ENCODE measurements at places on chromosomes 2 and 18.

- peak; percentile 88 for DNase-seq
These were observed 407.8 kb upstream of the CDH2 start for GRCh38 chr18:28584731-28585130.

DNA sequence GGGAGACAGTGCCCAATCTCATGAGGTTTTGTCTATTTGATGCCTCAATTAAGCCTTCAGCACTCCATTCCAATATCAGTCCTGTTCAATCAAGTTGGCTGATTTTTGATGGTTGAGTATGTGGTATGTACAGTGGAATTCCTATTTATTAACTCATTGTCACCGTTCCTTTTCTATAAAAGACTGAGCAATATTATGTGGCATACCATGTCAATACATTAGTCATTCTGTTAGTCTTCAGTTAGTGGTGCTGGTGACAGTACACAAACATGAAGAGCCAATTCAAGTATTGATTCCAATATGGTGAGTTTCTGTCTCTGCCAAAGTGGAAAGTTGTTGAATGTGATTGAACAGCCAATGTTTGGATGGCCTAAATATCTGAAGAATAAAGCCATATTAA is 1343.9 kb downstream of the SUCLG1 start:
- DNase-seq = no peak

GRCh38 chr2:108129636-108130035 is 110.1 kb upstream of the SULT1C3 start:
- no peak for DNase-seq

DNA sequence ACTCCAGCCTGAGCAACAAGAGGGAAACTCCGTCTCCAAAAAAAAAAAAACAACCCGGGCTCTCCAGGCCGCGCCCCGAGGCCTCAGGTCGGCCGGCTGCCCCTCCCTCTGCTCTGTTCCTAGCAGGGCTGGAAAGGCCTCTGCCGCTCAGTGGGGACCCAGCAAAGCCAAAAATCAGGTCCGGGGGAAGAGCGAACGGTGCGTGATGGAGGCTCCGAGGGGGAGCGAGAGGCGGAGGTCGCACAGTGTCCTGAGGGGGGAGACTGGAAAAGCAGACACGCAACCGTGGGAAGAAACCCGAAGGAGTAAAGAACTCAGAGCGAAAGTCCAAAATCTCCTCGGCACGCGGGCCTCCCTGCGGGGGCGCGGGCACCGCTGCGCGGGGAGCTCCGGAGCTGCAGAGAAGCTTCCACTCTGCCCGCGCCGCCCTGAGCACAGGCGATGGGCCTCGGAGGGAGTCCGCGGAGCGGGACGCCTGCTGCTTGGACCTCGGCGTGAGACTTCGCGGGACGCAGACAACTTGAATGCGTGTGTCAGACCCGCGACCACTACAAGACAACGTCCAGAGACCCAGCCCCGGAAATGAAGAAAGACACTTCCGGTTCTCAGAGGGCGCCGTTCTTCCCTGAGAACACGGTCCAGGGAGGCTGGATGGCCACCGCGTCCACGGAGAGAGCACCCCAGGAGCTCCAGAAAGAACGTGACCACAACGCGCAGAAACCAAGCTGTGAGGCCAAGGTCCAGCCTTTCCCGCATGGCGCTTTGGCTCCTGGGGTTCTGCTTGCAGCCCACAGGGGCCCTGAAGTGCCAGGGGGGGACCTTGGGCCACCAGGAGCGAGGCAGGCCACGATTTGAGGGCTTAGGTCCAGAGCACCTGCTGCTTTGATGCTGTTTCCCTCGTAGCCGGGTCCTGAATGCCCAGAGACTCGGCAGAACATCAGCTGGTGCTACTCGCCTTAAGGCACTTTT is 219.8 kb downstream of the DPP10 start:
- DNase-seq = peak; percentile 71

GRCh38 chr2:113173542-113174375 is at the start of gene PSD4:
PSD4 (plus strand) TSS chr2:113173971; CDS start chr2:113182457, 8,486 bp downstream.
- DNase-seq = peak; percentile 50

DNA sequence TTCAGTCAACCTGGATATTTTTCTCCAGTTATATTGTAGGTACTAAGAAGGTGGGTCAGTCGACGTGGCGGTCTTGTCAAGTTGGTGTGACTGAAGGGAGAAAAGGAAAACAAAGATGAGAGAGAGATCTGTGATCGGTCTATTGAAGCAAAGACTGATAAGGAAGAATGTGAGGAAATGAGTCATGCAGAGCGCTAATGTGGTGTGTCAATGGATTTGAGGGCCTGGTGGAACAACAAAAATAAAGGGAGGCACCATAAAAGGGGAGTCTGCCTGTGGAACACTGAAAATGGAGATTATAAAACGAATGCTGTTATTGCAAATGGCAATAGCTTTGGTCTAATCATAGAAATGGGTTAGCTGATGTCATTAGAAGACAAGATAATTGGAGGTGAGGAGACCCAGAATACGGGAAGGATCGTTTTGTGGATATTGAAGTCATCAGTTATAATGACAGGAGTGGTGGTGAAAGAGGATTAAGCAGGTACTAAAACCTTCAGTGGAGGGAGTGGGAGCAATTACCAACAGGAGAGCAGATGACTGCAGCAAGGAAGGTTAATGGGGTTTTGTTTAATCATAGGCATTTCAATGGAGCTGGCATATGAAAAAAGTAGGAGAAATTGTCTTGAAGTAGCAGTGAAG is 599.1 kb upstream of the FSHR start:
- peak; percentile 71 for DNase-seq

GRCh38 chr2:102236132-102236531 is 49.3 kb downstream of the IL1RL2 start:
- no peak for DNase-seq

DNA sequence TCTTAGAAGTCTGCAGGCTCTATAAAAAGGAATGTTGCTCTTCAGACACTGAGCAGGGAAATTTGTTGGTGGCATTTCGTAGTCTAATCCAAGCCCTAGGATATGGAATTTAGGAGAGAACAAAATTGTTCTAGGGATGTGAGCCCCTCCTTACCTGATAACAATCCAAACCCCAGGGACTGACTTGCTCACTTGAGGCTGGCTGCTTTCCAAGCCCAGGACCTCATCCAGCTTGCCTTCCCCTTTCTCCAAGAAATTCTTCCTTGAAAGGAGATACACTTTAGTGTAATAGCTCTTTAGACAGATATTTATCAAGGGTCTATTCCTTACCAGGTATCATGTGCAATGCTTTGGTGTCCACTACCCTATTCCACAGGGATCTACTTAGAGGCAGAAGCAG is 279.8 kb downstream of the C1D start:
- no peak for DNase-seq

- no peak for DNase-seq
These were observed 937 bp upstream of the LANCL1 start for GRCh38 chr2:210477496-210477895.

DNA sequence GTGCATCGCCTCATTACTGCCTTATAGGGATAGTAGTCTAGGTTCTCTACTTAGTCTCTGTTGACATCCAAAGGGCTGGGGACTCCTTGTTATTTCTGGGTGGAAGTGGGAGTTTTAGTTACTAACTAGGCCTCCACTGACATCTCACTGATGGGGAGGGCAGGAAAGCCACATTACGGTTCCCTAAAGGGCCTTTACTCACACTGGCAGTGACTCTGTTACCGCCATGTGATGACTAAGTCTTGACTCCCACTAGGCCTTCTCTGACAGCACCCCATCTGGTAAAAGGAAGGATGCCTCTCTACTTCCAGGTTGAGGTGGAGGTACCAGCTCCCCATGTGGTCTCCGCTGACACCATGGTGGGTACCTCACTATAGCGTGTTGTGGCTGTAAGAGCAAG is 14.0 kb upstream of the BCL2L11 start:
- DNase-seq = no peak

DNA sequence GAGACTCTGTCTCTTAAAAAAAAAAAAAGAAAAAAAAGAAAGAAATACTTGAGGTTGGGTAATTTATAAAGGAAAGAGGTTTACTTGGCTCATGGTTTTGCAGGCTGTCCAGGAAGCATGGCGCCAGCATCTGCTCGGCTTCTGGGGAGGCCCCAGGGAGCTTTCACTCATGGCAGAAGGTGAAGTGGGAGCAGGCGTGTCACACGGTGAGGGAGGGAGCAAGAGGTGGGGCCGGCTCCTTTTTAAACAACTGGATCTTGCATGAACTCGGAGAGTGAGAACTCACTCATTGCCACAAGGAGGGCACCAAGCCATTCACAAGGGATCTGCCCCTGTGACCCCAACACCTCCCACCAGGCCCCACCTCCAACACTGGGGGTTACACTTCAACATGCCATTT is 30.6 kb downstream of the CYP26B1 start:
- DNase-seq = no peak

DNA sequence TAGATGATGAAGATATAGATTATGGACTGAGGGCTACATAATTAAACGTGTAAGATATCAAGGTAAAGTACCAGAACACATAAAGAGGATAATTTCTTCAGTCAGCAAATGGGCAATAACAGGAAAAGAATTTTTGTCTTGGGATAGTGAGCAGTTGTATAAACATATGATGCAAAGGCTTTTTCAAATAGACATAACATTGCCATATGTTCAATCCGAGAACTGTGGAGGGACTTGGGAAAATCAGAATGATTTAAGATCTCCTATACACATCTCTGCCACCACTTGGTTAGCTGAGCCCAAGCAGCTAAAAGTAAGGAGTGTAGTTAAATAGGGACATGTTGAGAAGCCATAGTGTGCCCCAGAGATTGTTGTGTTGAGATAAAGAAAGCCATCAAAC is 287.6 kb upstream of the ZNF521 start:
- DNase-seq = no peak

- DNase-seq = no peak
These were observed 263.8 kb downstream of the TCF4 start for GRCh38 chr18:55324166-55324565.

DNA sequence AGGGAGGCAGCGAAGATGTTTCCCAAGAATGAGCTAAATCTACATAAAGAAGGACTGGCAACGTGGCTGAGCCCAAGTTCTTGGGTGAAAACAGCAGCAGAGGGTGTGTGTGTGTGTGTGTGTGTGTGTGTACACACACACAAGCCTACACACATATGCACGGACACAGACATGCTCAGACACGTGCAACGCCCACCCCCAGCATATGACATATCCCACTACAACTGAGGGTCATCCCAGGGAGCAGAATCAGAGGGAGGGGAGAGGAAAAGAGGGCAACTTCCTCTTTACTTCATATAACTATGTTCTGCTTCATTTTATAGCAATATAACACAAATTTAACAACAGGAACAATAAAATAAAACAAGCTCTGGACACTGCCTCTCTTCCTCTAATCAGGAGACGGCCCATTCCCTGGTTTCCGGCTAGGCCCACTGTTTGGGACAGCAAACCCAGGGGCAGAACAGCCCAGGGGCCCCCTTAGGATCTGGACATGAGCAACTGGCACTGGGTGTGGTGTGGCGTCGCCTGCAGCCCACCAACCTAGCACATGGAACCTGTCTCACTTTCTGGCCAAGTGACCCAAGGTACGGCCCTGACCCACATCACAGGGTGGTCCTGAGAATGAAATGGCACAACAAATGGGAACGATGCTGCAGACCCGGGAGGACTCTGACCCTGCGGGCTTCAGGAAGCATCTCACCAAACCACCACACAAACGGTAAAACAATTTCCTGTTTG is 25.0 kb downstream of the FAM178B start:
- no peak for DNase-seq

- no peak for DNase-seq
These were observed 15.4 kb upstream of the SLC9A2 start for GRCh38 chr2:102603904-102604303.

- peak; percentile 71 for DNase-seq
These were observed 28.0 kb downstream of the SULT1C2 start for GRCh38 chr2:108316461-108317258.

GRCh38 chr18:40094441-40094840 is 1860.6 kb upstream of the PIK3C3 start:
- no peak for DNase-seq

GRCh38 chr2:89848763-89849368 is 1157.4 kb downstream of the RPIA start:
- no peak for DNase-seq

- no peak for DNase-seq
These were observed 309.0 kb upstream of the CDH2 start for GRCh38 chr18:28485918-28486317.

DNA sequence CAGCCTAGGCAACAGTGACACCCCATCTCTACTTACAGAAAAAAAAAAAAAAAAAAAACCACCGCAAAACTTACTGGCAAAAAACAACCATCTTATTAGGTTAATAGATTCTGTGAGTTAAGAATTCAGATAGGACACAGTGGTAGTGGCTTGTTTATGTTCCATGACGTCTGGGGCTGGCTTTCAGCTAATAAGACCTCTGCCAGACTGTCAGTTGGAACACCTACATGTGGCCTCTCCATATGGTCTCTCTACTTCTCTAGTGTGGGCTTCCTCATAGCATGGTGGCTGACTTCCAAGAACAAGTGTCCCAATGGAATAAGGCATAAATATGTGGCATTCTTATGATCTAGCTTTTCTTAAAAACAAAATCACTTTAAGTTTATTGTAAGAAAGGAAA is 94.0 kb upstream of the OTX1 start:
- DNase-seq = no peak

DNA sequence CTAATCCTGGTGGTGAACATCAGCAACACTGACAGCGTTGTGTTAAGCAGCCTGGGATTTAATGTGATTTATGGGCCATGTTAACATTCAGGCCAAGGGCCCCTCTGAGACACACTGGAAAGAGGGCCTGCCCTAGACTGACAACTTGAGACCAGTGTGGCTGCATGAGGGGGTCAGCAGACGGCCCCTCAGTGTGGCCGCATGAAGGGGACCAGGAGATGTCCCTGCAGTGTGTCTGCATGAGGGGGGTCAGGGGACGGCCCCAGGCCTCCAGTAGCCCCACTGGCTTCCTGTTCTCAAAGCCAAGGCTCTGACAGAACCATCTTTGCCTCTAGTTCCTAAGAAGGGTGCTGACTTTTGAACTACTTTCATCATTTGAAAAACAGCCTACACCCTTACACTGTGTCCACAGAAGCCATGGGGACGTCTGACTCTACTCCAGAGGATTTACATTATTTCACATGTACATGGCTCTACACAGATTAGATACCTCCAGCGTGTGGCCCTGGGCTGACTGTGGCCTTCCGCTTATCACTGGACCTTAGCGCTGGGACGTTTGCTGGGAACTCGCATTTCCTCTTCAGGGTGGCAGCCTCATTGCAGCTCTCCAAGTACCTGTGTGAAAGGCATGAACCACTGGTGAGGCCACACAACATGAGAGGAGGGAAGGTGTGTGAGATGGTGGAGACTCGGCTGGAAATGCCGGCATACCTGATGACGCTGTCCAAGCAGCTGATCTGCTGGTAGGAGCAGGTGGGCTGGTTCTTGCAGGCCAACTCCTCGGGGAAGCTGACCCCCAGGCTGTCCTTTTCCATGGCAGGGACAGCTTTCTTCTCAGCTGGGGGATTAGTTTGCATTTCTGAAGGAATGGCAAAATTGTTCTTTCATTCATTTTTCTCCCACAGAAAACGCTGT is 18.2 kb upstream of the HES6 start:
- no peak for DNase-seq
